ENCODE measurements at places on chromosomes 4 and X.
A peak's percentile ranks its signal among the peaks of the same experiment; 100 is the strongest.

DNA sequence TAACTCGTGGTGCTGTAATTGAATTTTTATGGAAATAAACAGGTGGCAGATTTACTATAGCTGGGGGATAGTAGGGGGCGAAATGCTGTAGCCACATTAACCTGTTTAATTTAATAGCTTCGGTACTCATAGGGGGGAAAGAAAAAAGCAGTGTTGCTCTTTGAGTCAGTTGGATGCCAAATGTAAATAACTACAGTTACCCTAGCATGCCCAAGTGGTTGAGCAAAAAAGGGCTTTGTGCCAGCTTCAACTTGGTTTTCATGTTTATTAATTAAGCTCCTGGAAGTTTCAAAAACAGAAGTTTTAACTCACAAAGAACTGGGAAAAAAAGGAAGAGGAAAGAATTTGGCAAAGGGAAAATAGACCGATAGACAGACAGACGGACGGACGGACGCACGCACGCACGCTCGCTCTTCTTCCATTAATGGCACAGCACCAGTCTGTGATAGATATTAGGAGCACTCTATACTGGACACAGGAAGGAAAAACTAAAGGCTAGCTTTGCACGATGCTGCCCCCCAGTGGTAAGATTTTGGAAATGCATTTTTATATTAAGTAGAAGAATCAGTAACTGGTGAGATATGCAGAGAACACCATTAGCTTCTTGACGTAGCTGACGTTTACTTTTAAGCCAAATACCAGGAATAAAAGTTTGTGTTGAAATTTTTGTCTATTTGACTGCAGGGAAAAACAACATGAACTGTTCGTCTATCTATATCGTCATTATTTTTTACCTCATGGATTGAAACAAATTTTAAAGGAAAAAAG lies 151.8 kb downstream of the SLC7A11 start:
- DNase-seq: peak; percentile 1

DNA sequence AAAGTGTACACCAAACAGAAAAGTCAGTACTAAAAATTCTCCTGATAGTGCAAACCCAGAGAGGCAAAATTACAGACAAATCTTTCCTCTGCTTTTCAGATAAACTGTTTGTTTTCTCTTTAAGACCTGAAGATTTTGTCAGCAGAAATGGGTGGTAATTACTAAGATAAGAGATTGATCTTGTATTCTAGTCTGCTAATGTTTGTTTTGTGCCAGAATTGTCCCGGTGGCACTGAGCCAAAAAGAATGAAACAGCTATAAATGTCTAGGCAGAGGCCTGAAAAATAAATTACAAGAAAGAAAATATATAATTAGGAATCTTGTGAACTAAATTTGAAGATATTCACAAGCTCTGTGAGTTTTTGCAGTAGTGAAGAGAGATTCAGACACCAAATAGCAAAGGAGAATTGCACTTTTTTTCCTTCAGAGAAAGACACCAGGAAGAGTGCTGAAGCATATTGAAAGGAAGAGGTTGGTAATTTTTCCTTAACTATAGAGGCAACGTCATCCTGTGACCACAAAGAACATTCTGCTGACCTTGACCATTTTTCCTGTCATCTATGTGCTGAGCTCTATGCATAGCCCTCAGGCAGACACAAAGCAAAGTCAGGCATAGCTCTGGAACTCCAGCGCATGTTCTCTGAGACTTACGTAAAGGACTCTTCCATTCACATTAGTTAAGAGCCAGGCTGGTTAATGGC lies 314.5 kb upstream of the RASGEF1B start:
- no peak for DNase-seq

- no peak for DNase-seq
Measured at GRCh38 chr4:155964016-155964891, 10.6 kb upstream of the CTSO start.

- DNase-seq: no peak
Measured at GRCh38 chr4:175435381-175435783, 376.7 kb downstream of the GPM6A start.

- DNase-seq: no peak
Measured at GRCh38 chr4:152880263-152880662, 55.9 kb upstream of the FHDC1 start.

DNA sequence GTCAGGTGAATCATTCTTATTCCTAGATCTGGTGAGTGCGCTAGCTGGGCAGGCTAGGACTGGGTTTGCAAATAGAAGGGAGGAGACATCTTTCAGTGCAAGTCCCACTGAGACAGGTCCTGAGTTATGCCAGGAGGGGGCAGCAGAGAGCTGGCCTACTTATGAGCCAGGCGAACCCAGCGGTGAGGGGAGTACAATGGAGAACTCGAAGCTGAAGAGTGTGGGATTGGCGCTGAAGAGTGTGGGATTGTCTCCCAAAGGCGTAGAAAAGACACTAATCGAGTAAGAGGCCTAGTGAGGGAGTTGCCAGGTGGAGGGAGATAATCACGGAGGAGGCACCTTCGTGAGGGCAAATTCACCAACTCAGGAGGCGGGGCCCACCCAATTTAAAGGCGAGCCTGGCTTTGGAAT lies 91.7 kb upstream of the CXorf66 start:
- DNase-seq: peak; percentile 26

Measured in activated T-cell treated with anti-CD3 and anti-CD28 coated beads for 1 hour (primary cell).